WTC11 (cell line): ENCODE measurements at places on chromosomes 5 and 9. TPM values are rescaled to one million over a fixed set of nuclear protein-coding genes. Genes with fewer than 3 reads are reported as not detected.
A peak's percentile ranks its signal among the peaks of the same experiment; 100 is the strongest.

The CEL gene
- 6.6 to 10.4 TPM (median 8.1 TPM) in 3 replicates for total RNA-seq

The MSX2 gene
- 0.73 to 0.94 TPM (median 0.83 TPM) in 3 replicates for total RNA-seq

The BARHL1 gene
- total RNA-seq, result 0.15 to 0.16 TPM in 2 of 3 replicates, not detected in the other

The EXOSC3 gene
- 69.9 to 73.8 TPM (median 71.0 TPM) in 3 replicates for total RNA-seq

The ARHGEF37 gene
- total RNA-seq, result 0.66 to 1.1 TPM (median 0.71 TPM) in 3 replicates

The ABLIM3 gene
- total RNA-seq, result 0.33 to 0.69 TPM (median 0.46 TPM) in 3 replicates

DNA sequence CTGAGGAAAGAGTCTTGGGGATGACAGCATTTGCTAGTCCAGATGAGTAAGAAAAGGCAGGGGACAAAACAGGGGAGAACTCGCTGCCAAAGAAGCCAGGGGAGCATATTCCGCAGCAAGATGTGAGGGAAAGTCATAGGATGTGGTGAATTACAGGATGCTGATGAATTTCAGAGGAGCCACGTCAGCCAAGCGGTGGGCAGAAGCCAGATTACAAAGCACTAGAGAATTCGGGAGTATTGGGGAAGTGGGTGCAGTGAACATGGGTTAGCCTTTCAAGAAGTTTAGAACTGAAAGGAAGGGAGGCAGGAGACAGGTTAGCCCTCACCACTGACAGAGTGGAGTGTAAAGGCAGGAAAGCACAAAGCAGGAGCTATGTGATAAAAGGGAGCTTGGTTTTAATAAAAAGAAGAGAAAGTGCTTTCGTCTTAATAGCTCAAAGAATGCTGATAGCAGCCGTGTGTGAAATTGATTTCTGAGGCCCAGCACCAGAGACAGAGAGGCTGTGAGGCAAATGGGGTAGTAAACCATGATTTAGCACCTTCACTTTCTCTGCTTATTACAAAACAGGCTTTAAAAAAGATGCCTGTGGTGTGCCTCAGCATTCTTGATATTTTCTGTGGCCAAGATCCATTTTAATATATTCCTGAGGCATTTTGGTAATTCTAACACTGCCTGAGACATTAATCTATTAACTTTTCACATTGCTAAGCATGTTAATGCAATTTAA is 16.9 kb downstream of the ADAMTSL1 start:
- no peaks in the 10 kb centered on the region for H3K36me3 ChIP-seq
- 0 out of 2 replicates have a peak, but pooled peaks cover 5% of the 10 kb centered on the region for H3K4me1 ChIP-seq
- no peak overlapping the region for H3K27ac ChIP-seq

DNA sequence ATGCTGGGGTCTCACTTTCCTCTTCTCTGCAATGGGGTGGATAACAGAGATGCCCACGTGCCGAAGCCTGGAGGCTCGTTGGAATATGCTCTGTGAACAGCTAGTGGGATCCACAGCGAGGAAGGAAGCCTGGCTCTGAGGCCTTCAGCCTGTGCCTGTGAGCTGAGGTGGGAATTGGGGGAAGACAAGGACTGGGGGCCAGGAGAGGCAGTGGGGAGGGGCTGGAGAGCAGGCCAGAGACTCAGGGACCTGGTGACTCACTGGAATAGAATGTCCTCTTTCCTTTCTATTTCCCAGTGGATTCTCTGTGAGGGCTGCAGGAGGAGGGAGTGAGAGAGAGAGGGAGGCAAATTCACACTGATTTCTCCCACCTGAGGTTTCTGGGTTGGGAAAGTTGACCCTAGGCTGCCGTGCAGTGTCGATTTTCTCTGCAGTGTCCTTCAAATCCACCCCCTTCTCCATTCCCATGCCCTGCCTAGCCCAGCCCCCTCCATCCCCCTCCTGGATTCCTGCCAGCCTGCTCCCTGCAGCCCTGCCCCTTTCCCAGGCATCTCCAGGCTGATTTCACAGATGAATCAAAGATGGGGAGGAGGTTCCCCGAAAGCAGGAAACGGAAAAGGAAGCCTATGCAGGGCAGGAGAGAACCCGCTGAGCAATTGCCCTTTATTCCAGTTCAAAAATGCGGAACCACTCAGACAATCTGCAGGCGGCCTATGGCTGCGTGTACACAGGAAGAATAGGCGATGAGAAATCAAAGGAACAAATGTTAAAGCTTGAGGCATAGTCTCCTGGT is 1.4 kb upstream of the SPAAR start:
- peaks cover 4% of the 10 kb centered on the region; the same call in 1 of the 2 replicates for H3K27me3 ChIP-seq
- peaks cover 43% of the 10 kb centered on the region for H3K4me1 ChIP-seq
- DNase-seq, result no peak
- peak overlapping the region; percentile 19 for H3K4me3 ChIP-seq
- peak overlapping the region; percentile 92 for H3K27ac ChIP-seq

- H3K27ac ChIP-seq, result no peak overlapping the region
- H3K4me1 ChIP-seq, result peaks cover 10% of the 10 kb centered on the region
- H3K4me3 ChIP-seq, result peak overlapping the region; percentile 61
- peaks cover 20% of the 10 kb centered on the region for H3K27me3 ChIP-seq
- no peaks in the 10 kb centered on the region for H3K36me3 ChIP-seq
Measured at GRCh38 chr5:128201065-128201926, 117.7 kb downstream of the SLC12A2 start.

GRCh38 chr9:134436911-134437310 is 110.7 kb downstream of the RXRA start:
- H3K27me3 ChIP-seq, result no peaks in the 10 kb centered on the region
- H3K4me3 ChIP-seq, result no peak overlapping the region
- no peaks in the 10 kb centered on the region for H3K36me3 ChIP-seq
- H3K4me1 ChIP-seq, result no peaks in the 10 kb centered on the region
- no peak for DNase-seq

- H3K4me1 ChIP-seq, result peaks cover 13% of the 10 kb centered on the region
- H3K27ac ChIP-seq, result no peak overlapping the region
- peaks cover 12% of the 10 kb centered on the region for H3K27me3 ChIP-seq
- H3K36me3 ChIP-seq, result no peaks in the 10 kb centered on the region
- DNase-seq, result no peak
- no peak overlapping the region for H3K4me3 ChIP-seq
Measured at GRCh38 chr9:126498331-126498730, 115.4 kb upstream of the LMX1B start.

The ZDHHC11 gene
- 21.4 to 37.5 TPM (median 37.3 TPM) in 3 replicates for total RNA-seq

GRCh38 chr5:57486027-57486602 is 3.5 kb upstream of the ACTBL2 start:
- no peaks in the 10 kb centered on the region for H3K36me3 ChIP-seq
- H3K4me3 ChIP-seq, result no peak overlapping the region
- H3K4me1 ChIP-seq, result no peaks in the 10 kb centered on the region
- H3K27me3 ChIP-seq, result no peaks in the 10 kb centered on the region
- H3K27ac ChIP-seq, result no peak overlapping the region

The GGTA1 gene
- not detected in 3 replicates for total RNA-seq

GRCh38 chr9:128257086-128257825 is 18.6 kb downstream of the GOLGA2 start:
- no peak overlapping the region for H3K4me3 ChIP-seq
- peaks cover 26% of the 10 kb centered on the region for H3K36me3 ChIP-seq
- no peaks in the 10 kb centered on the region for H3K27me3 ChIP-seq

The RNF183 gene
- total RNA-seq, result 0.17 to 0.25 TPM (median 0.25 TPM) in 3 replicates

- H3K27me3 ChIP-seq, result peaks cover 2% of the 10 kb centered on the region
- peaks cover 21% of the 10 kb centered on the region for H3K36me3 ChIP-seq
- DNase-seq, result no peak
- H3K4me3 ChIP-seq, result no peak overlapping the region
- H3K27ac ChIP-seq, result no peak overlapping the region
Measured at GRCh38 chr9:27339661-27340284, 42.8 kb upstream of the EQTN start.

The ENHO gene
- total RNA-seq, result 26.9 to 28.3 TPM (median 27.9 TPM) in 3 replicates

DNA sequence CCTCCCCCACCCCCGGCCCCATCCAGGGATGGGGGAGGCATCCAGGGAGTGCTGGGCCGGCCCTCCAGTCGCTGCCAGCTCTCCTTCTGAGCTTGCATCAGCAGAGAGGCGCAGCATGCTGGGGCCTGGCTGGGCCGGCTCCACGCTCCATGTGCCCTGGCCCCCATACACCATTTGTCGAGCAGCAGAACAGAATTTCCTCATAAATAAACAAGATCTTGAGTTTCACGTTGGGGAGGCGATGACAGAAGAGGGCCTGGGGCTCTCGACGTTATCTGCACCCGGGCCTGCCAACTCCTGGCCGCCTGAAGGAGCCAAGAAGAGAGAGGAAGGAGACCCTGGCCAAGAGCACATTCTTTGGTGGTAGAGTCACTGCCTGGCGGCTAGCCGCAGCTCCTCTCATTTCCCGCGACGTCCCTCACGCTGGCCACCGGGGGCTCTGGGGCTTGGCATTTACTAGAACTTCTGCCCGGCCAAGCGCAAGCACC is 177.0 kb downstream of the FGF18 start:
- no peak overlapping the region for H3K27ac ChIP-seq
- peaks cover 3% of the 10 kb centered on the region; the same call in 1 of the 2 replicates for H3K4me1 ChIP-seq
- H3K4me3 ChIP-seq, result no peak overlapping the region

DNA sequence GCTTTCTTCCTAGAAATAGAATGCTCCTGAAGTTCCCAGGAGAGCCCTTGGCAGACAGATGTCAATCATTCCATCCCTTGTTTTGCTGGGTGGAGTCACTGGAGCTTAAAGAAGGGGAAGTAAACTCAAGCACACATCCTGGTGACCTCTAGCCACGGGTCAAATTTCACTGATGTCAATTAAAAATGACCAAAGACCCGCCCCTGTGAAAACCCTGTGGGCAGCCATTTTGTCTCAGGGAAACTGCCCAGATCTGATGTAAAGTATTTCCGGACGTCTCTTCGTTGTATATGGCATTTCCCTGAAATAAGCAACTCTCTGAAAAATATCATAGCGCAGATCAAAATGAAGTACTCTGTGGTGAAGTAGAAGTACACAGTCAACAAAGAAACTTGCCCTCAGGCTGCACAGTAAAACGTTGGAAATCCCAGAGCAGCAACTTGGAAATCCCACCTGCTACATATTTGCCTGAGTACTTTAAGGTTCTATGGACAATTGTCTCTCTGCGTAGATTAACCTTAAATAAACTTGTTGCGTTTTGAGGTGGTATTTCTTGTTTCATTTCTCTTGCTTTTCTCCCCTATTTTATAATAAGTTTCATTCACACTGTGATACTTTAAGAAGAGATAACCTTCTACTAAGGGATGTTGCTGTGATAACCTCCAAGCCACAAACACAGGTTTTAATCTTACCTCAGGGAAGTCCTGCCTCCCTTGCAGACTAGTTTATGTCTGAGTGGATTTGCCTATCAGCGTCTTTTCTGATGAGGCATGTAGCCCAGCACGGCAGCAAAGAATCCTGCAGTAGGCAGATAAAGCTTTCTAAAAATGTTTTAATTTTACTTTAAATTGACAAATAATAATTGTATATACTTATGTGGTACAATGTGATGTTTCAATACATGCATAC is 60.9 kb upstream of the PIP5K1B start:
- H3K36me3 ChIP-seq, result no peaks in the 10 kb centered on the region
- H3K27me3 ChIP-seq, result peaks cover 2% of the 10 kb centered on the region; the same call in 1 of the 2 replicates
- H3K4me1 ChIP-seq, result peaks cover 4% of the 10 kb centered on the region
- no peak overlapping the region for H3K4me3 ChIP-seq
- no peak for DNase-seq

GRCh38 chr5:40429258-40430100 is 250.2 kb upstream of the PTGER4 start:
- no peak overlapping the region for H3K27ac ChIP-seq
- no peak for DNase-seq
- no peak overlapping the region for H3K4me3 ChIP-seq
- H3K4me1 ChIP-seq, result peaks cover 19% of the 10 kb centered on the region
- no peaks in the 10 kb centered on the region for H3K27me3 ChIP-seq
- peaks cover 16% of the 10 kb centered on the region for H3K36me3 ChIP-seq
